ENCODE measurements at places on chromosomes 2 and 18.

DNA sequence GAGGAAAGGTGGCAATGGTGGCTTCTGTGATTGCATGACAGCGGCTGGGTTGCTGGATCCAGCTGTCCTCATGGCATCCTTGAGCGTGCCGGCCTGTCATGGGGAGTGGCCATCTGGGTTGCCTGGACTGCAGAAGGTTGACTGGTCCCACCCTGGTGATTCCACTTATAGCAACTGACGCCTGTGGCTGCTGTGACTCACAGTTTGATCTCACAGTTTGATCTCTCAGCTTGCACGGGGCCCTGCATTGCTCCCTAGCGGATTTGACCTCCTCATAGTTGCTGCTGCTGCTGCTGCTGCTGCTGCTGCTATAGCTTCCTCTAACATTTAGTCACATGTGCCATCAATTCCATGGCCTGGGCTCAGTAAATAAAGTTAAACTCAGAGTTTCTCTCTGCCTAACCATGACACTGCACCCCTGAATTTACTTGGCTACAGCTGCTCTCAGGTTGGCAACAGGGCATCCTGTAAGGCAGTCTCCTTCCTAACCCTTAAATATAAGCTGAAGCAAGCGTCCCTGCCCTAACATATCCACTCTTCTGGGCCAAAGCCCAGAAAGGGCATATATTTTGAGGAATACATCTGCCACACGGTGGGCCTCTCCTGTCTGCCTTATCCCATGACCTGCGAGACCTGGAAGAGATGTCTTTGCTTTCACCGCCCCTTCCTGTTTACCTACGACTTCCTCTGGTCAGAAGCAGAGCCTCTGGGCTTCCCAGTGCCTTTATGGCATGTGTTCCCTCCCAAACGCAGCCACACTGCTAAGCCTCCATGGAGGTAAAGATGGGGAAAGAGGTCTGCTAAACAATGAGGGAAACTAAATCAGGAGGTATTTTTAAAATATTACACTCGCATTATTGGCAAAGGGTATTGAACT lies 37.8 kb upstream of the CCDC150 start:
- H3K4me1 ChIP-seq, result no peaks in the 10 kb centered on the region
- no peaks in the 10 kb centered on the region for H3K36me3 ChIP-seq
- H3K4me3 ChIP-seq, result no peak overlapping the region
- no peaks in the 10 kb centered on the region for H3K27me3 ChIP-seq
- DNase-seq, result no peak

GRCh38 chr2:4597400-4597799 lies 894.0 kb downstream of the DCDC2C start:
- no peaks in the 10 kb centered on the region for H3K27me3 ChIP-seq
- no peaks in the 10 kb centered on the region for H3K36me3 ChIP-seq
- no peak overlapping the region for H3K4me3 ChIP-seq
- no peak overlapping the region for H3K27ac ChIP-seq
- no peaks in the 10 kb centered on the region for H3K4me1 ChIP-seq
- no peak for DNase-seq

- H3K36me3 ChIP-seq, result no peaks in the 10 kb centered on the region
- no peaks in the 10 kb centered on the region for H3K4me1 ChIP-seq
These were observed 621.1 kb upstream of the FANCL start for GRCh38 chr2:58862244-58862643.

DNA sequence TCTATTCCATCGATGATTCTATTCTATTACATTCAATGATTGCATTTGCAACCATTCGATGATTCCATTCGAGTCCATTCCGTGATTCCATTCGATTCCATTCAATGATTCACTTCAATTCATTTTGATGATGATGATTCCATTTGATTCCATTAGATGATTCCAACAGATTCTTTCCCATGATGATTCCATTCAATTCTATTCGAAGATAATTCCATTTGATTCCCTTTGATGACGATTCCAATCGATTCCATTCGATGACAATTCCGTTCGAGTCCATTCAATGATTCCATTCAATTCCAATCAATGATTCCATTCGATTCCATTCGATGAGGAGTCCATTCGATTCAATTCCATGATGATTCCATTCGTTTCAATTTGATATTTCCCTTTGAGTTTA lies 1088.8 kb downstream of the RPIA start:
- no peak overlapping the region for H3K27ac ChIP-seq
- no peak overlapping the region for H3K4me3 ChIP-seq
- H3K36me3 ChIP-seq, result no peaks in the 10 kb centered on the region
- H3K27me3 ChIP-seq, result no peaks in the 10 kb centered on the region
- no peaks in the 10 kb centered on the region for H3K4me1 ChIP-seq

DNA sequence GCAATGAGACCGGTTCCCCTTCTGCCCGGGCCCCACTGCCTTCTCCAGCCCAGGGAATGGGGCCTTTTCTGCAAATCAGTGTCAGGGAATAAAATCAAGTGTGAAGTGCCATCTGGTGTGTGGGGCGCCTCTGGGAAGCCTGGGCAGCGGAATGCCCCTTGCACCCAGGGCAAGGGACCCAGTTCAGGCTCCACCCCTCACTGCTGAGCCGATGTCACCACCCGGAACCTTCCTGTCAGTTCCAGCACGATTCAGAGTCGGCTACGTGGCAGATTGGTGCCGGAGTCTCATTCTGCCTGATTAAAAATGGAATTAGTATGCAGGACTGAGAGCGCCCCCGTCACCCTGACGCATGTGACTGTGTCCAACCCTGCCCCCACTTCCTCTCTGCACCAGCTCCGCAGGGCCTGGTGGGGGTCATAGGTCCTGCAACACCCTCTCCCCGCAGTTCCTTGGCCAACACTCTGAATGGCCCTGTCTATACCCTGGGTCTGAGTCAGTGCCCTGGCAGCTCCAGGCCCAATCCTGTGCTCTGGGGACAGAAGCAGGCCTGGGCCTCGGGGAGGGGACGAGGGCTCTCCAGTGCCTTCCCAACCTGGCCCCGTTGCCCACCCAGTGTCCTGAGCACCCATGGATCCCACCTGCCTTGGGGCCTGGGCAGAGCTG lies 8.2 kb upstream of the ALPI start:
- H3K4me1 ChIP-seq, result no peaks in the 10 kb centered on the region
- no peaks in the 10 kb centered on the region for H3K36me3 ChIP-seq
- H3K27ac ChIP-seq, result no peak overlapping the region
- H3K4me3 ChIP-seq, result no peak overlapping the region

GRCh38 chr2:37561615-37562569 lies 109.5 kb downstream of the CDC42EP3 start:
- no peak overlapping the region for H3K27ac ChIP-seq
- H3K4me3 ChIP-seq, result no peak overlapping the region
- DNase-seq, result no peak
- no peaks in the 10 kb centered on the region for H3K4me1 ChIP-seq

GRCh38 chr2:44273076-44273475 lies 2.2 kb upstream of the SLC3A1 start:
- no peaks in the 10 kb centered on the region for H3K4me1 ChIP-seq
- H3K4me3 ChIP-seq, result no peak overlapping the region
- no peaks in the 10 kb centered on the region for H3K36me3 ChIP-seq
- no peak for DNase-seq

DNA sequence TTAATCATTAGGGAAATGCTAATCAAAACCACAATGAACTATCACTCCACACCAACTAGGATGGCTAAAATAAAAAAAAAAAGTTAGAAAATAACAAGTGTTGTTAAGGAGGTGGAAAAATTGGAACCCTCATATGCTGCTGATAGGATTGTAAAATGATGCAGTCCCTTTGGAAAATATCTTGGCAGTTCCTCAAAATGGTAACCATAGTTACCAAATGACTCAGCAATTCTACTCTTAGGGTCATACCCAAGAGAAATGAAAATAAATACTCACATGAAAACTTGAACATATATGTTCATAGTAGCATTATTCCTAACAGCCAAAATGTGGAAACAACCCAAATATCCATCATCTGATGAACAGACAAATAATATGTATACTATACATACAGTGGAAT lies 15.7 kb upstream of the ACVR2A start:
- no peaks in the 10 kb centered on the region for H3K36me3 ChIP-seq
- no peaks in the 10 kb centered on the region for H3K4me1 ChIP-seq
- H3K27ac ChIP-seq, result no peak overlapping the region
- H3K4me3 ChIP-seq, result no peak overlapping the region
- no peak for DNase-seq

Measured in upper lobe of left lung (tissue), 6 donors.